ENCODE measurements at places on chromosomes 1 and 21. TPM values are rescaled to one million over a fixed set of nuclear protein-coding genes. Genes with fewer than 3 reads are reported as not detected.

DRAXIN gene
- 0.60 TPM for total RNA-seq

SDC3 gene
- not detected for total RNA-seq

PRSS38 gene
- not detected for total RNA-seq

INSRR gene
- 0.08 TPM for total RNA-seq

CFHR4 gene
- not detected for total RNA-seq

- H3K4me3 ChIP-seq = no peak overlapping the region
- no peak overlapping the region for H3K27ac ChIP-seq
- H3K27me3 ChIP-seq = peaks cover 3% of the 10 kb centered on the region
- no peaks in the 10 kb centered on the region for H3K36me3 ChIP-seq
- H3K4me1 ChIP-seq = no peaks in the 10 kb centered on the region
- no peak for DNase-seq
Measured at GRCh38 chr21:41045534-41046268, 122.3 kb upstream of the BACE2 start.

DNA sequence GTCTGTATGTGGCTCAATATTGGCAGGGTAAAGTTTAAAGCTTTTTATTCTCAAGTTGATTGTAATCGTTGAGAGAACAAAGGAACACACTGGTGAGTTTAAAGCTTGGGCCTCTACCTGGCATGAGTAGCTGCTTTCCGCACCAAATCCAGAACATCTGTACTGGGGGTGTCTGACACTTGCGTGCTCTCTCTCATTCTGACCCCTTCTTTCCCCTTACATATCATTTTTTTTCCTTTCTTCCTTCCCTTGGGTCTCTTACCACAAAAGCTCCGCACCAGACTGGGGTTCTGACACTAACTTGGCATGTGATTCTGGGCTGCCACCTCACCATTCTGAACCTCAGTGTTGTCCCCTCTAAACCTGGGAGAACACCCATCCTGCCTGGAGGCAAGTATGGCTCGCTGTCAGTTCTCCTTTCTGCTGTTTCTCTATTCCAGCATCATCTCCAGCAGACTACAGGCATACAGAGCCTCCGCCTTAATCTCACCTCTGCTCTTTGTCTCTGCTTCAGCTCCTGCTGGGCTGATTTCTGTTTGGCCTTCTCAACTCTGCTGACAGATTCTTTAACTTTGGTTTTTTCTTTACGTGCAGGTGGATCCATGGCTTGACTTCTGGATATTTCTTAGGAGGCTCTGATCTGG is 859 bp upstream of the ERMAP start:
- peaks cover 7% of the 10 kb centered on the region for H3K36me3 ChIP-seq
- H3K27ac ChIP-seq = peak overlapping the region; percentile 75
- peaks cover 26% of the 10 kb centered on the region for H3K4me1 ChIP-seq
- no peaks in the 10 kb centered on the region for H3K27me3 ChIP-seq
- peak; percentile 19 for DNase-seq
- peak overlapping the region; percentile 79 for H3K4me3 ChIP-seq

DNA sequence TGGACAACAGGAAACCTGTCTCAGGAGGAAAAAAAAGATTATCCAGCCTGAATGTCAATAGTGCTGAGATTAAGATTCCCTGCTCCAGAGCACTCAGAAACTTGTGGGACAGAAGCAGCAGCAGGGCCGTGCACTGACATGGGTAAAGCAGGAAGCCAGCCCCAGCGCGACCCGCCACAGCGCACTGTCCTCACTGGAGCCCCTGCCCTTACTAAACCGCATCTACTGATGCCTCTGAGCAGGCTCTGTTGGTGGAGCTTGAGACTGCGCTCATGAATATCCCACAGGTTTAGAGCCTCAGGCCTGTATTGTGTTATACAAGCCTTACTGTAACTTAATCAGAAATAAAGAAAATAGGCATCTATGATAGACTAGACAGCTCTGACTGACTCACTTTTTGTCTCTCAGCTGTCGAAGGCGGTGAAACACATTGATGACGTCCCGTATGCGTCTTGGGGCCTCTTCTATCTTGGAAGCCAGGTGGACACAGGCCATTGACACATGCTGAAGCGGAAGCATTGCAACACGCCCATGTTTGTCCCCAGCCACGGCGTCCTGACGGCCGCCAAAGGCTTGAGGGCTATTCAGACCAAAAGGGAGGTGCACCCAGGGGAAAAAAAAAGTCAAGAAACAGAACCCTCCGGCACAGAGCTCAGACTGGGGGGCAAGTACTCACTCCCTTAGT is 1.2 kb downstream of the CCNL2 start:
- H3K4me1 ChIP-seq = peaks cover 53% of the 10 kb centered on the region
- peak overlapping the region; percentile 85 for H3K4me3 ChIP-seq
- no peaks in the 10 kb centered on the region for H3K27me3 ChIP-seq
- peak overlapping the region; percentile 84 for H3K27ac ChIP-seq

DNA sequence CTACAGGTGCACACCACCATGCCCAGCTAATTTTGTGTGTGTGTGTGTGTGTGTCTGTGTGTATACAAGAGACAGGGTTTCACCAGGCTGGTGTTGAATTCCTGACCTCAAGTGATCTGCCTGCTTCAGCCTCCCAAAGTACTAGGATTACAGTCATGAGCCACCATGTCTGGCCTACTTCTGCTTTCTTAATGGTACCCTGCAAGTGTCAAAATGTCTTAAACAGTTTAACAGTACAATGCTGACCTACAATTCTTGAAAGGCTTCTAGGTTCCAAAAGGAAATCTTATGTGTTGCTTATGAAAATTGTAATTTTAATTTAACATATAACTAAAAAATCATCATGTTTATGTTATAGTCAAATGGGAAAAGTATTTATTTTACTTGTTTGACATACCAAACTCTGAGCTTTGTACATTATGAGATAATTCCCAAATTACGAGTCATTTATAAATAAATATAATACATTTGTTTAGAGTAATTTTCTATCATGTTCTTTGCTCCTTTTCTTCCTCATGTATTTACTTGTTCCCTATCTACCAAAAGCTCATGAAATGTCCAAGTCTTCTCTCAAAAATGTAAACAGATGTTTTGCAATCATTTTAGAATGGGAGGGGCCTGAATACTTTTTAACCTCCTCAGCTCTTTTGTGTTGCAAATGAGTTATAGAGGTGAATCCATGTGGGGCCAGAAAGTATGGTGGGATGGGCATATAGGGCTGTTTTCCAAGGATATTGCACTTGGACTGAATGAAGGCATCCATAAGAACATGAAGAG is 8.4 kb upstream of the VCAM1 start:
- no peak overlapping the region for H3K4me3 ChIP-seq
- DNase-seq = no peak
- no peak overlapping the region for H3K27ac ChIP-seq
- peaks cover 10% of the 10 kb centered on the region for H3K4me1 ChIP-seq
- H3K36me3 ChIP-seq = no peaks in the 10 kb centered on the region
- H3K27me3 ChIP-seq = peaks cover 11% of the 10 kb centered on the region

GRCh38 chr1:17119773-17120480 is 676 bp upstream of the PADI2 start:
- peaks cover 4% of the 10 kb centered on the region for H3K4me1 ChIP-seq
- H3K27ac ChIP-seq = no peak overlapping the region
- no peak overlapping the region for H3K4me3 ChIP-seq
- H3K36me3 ChIP-seq = no peaks in the 10 kb centered on the region

DNA sequence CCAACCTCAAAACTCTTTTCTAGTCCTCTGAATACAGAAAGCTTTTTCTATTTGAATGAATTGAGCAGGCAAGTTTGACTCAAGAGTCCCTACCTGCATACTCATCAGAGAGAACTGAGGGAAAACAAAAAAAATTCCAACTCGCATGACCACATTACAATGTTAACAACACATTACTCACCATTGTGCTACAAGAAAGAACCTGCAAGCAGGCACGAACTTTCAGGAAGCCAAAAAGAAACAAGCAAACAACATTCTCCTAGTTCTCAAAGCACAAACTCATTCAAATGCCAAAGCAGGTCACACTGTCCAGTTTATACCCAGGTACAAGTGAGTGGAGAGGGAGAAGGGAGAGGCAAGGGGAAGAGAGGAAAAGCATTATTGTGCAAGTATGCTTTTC is 14.6 kb downstream of the OTUD7B start:
- H3K36me3 ChIP-seq = peaks cover 27% of the 10 kb centered on the region
- no peaks in the 10 kb centered on the region for H3K27me3 ChIP-seq
- no peak overlapping the region for H3K4me3 ChIP-seq
- DNase-seq = no peak

DNA sequence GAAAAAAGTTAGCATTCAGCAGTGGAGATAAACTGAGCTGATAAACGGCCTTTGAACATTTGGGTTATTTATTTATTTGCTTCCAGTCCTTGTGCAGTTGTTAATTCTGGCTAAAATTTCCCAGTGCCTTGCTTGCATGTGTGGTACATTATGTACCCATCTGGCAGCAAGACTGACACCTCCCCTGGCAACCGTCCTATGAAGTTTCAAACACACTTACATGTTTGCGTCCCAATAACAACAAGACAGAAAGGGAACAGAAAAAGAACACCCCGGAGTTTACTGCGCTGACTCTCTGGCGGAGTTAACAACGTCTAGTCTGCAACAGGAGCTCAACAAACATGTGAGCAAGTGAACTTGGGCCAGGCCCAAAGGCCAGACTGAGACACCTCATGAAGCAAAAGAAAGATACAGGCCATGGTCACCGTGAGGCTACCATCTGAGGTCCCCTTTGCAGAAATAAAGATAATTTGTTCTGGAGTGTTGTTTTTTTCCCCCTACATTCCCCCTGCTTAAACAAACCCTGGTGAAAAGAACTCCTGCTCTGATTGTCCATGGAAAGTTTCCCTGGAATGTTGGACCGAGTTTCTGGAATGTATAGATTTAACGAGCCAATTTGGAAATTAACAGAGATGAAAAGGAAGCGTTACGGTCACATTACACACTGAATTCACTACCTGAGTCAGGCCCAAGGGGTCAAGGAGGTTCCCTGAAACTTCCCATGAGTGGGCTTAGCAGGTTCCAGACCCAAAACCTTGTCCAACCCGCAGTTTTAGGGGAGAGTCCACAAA is 33.4 kb downstream of the TRABD2B start:
- no peaks in the 10 kb centered on the region for H3K36me3 ChIP-seq
- H3K4me3 ChIP-seq = no peak overlapping the region
- no peak overlapping the region for H3K27ac ChIP-seq
- DNase-seq = no peak
- H3K4me1 ChIP-seq = no peaks in the 10 kb centered on the region

- H3K27ac ChIP-seq = no peak overlapping the region
- H3K27me3 ChIP-seq = peaks cover 14% of the 10 kb centered on the region
- no peaks in the 10 kb centered on the region for H3K4me1 ChIP-seq
Measured at GRCh38 chr1:182122913-182123260, 61.4 kb upstream of the ZNF648 start.

DNA sequence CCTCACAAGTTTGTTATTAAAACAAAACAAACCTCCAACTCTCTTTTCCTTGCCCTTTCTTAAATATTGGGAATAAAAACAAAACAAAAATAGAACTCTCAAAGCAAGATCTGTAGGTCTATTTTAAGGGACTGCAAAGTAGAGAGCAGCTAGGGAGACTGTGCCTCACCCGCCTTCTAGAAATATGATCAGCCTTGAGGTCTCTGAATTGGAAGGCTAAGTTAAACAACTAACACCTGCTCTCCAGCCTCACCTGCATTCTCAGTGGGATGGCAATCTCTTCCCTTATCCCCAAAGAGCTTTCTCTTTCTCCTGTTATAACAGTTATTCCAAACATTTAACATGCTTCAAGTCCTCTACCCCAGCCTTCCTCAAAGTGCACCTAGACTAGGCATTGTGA is 75.5 kb upstream of the TNR start:
- H3K4me1 ChIP-seq = no peaks in the 10 kb centered on the region
- no peaks in the 10 kb centered on the region for H3K36me3 ChIP-seq
- H3K4me3 ChIP-seq = no peak overlapping the region

DNA sequence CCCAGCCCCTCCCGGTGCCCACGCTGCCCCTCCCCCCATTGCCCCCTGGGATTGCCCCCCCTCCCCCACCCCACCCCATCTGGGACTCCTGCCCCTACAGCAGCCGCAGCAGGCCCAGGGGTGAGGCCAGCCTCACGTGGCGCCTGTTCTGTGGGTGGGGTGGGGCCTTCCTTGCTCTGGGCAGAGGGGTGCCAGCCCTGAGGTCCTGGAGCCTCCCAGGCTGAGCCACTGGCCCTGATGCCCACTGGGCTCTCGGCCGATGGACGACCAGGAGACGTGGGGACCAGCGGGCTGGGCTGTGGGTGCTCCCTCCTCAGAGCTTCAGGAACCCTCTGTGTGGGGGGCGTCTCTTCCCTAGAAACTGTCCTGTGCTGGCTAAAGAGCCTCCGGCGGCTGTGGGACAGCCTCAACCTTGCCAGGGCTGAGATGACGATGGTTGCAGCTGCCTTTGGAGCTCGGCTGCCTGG is 5.8 kb upstream of the C1orf159 start:
- H3K27ac ChIP-seq = no peak overlapping the region
- H3K4me3 ChIP-seq = no peak overlapping the region
- DNase-seq = no peak
- no peaks in the 10 kb centered on the region for H3K36me3 ChIP-seq
- H3K27me3 ChIP-seq = peaks cover 15% of the 10 kb centered on the region

DNA sequence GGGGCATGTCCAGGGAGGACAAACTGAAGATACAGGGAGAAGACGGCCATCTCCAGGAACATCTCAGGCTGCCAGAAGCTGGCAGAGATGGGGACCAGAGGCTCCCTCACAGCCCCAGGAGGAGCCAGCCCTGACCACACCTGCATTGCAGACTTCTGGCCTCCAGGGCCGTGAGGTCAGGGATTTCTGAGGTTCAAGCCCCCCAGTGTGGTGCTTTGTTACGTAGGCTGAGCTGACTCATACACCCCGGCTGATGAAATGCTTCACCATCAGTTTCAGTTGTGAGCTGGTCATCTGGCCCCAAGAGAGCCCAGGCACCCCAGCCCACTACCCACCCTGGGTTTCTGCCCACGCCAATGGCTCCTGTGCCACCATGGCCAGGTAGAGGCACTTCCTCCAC is 106.4 kb downstream of the SIK1 start:
- H3K36me3 ChIP-seq = no peaks in the 10 kb centered on the region
- H3K27me3 ChIP-seq = peaks cover 2% of the 10 kb centered on the region
- H3K4me1 ChIP-seq = no peaks in the 10 kb centered on the region
- H3K27ac ChIP-seq = no peak overlapping the region
- DNase-seq = no peak
- no peak overlapping the region for H3K4me3 ChIP-seq

GRCh38 chr1:243260221-243260880 is 4.5 kb downstream of the SDCCAG8 start:
- no peak overlapping the region for H3K4me3 ChIP-seq
- H3K4me1 ChIP-seq = peaks cover 25% of the 10 kb centered on the region

GRCh38 chr1:107964336-107965109 is 457 bp downstream of the VAV3 start:
- peak; percentile 18 for DNase-seq
- peak overlapping the region; percentile 86 for H3K4me3 ChIP-seq
- H3K27ac ChIP-seq = peak overlapping the region; percentile 74
- H3K27me3 ChIP-seq = peaks cover 30% of the 10 kb centered on the region
- H3K36me3 ChIP-seq = no peaks in the 10 kb centered on the region
- H3K4me1 ChIP-seq = peaks cover 33% of the 10 kb centered on the region

DNA sequence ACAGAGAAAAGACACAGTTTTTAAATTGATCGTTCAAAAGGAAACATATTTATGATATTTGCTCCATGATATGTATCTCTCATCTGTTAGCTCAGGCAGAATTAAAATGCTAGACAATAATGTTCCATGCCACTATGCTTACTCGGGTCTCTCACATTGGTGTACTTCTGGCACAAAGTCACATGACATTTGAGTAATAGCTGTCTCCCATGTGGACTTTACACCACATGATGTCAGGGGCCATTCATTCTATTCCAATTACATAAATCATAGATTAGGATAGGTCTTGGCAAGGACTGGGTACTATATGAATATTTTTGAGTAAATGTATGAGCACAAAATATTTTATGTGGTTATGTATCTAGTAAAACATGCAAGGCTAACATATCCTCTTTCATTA is 648.4 kb downstream of the PLA2G4A start:
- DNase-seq = no peak
- no peaks in the 10 kb centered on the region for H3K27me3 ChIP-seq
- no peaks in the 10 kb centered on the region for H3K4me1 ChIP-seq

Data from activated CD4-positive, alpha-beta memory T cell treated with anti-CD3 and anti-CD28 coated beads, Interleukin-2, amount 10 ng/mL, durations not matched to agents 7 days and 5 days (primary cell).